ENCODE measurements at places on chromosomes 5 and 9.

DNA sequence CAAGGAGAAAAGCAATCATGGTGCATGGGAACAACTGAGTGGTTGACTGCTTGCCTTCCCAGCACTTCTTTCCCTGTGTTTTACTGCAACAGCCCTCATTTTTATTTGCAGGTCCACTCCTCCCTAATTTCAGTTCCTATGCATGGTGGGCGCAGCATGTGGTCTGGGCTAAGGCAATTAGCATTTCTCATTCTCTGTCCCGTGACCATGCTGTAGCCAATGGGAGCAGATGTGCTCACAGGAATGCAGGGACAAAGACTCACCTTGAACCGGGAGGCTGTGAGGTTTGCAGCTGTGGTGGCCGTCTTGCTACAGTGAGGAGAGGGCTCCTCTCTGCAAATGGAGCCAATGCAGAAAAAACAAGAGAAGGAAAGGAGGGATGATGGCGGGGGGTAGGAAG, 315.5 kb downstream of the SLIT3 start:
- DNase-seq: no peak

GRCh38 chr5:119453040-119453373, 710 bp downstream of the HSD17B4 start:
- DNase-seq: no peak

GRCh38 chr5:92163906-92164305, 780.8 kb upstream of the ARRDC3 start:
- DNase-seq: no peak

DNA sequence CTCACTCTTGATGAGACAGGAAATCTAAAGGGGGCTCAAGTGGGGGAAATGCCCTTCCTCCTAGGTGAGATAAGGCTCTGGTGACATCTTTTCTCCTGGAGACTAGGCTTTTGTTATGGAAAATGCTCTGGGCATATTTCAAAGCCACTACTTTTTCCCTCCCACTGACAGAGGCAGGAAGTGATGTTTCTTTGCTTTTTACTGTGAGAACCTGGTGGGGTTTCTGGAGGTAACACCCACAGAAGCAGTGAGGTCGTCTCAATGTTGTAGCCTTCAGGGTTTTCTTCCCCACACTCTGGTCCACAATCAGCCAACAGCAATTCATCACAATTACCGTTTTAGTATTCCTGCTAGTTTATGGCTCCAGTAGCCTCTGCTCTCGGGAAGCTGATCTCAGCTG, 41.4 kb upstream of the FAM240B start:
- no peak for DNase-seq

GRCh38 chr5:32095261-32095671, 78.9 kb downstream of the GOLPH3 start:
- DNase-seq: no peak

- DNase-seq: no peak
Measured at GRCh38 chr5:144028058-144028457, 142.4 kb downstream of the YIPF5 start.

GRCh38 chr9:20873240-20873865, 158.1 kb downstream of the HACD4 start:
- no peak for DNase-seq

DNA sequence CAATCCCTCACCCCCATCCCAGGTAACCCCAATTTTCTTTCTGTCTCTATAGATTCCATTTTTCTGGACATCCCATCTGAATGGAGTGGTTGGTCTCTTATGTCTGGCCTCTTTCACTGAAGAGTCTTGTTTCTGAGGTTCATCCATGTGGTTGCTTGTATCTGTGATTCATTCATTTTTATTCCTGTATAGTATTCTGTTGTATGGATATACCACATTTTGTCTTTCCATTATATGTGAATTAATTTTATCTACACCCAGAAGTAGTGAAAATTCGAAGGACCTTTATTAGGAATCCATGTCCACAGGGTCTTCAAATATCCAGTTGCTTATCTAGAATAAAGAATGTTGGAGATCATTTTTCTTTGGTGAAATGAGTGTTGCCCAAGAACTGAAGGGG, 207.6 kb upstream of the MSX2 start:
- DNase-seq: no peak

DNA sequence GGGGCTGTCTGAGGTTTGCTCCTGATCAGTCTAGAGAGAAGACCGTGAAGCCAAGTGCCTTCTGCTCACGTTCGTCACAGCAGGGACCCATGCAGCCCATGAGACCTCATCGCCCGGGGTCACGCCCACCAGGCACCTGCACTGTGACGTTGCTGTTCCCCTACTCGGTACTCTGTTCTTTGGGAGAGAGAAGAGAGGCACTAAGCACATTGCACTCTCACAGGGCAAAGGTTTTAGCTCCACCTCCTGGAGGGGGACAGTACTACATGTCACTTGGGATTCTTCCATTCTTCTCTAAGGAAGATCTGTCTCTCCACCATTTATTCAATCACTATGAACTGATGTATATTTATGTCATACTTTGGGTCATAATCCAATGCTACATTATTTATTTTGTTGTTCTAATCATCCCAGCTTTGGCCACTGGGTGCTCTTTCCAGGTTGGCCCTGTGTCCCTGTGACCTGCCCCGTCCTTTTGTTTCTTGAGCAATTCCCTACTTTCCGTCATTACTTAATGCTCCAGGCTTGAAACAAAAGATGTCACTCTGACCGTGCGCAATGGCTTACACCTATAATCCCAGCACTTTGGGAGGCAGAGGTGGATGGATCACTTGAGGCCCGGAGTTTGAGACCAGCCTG, 31.4 kb upstream of the BRD3 start:
- peak; percentile 1 for DNase-seq

DNA sequence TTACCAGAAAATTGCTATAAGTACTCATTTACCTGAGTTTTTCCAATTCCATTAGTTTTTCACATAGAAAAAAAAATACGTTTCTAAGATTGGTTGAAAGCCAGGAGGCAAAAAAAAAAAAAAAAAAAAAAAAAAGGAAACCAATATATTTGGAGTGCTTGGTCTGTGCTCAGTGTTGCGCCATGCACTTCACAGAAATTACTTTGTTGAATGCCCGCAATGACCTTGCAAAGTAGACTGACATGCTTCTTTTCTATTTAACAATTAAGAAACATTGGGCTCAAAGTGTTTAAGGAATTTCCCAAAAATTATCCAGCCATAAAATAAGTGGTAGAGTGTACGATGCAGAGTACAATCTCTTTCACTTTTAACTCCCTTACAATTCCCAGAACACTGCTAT, 65.2 kb upstream of the PAPPA start:
- no peak for DNase-seq

GRCh38 chr5:78376315-78376714, 15.9 kb downstream of the SCAMP1 start:
- no peak for DNase-seq

GRCh38 chr5:155049569-155050383, 36.2 kb downstream of the KIF4B start:
- DNase-seq: no peak

DNA sequence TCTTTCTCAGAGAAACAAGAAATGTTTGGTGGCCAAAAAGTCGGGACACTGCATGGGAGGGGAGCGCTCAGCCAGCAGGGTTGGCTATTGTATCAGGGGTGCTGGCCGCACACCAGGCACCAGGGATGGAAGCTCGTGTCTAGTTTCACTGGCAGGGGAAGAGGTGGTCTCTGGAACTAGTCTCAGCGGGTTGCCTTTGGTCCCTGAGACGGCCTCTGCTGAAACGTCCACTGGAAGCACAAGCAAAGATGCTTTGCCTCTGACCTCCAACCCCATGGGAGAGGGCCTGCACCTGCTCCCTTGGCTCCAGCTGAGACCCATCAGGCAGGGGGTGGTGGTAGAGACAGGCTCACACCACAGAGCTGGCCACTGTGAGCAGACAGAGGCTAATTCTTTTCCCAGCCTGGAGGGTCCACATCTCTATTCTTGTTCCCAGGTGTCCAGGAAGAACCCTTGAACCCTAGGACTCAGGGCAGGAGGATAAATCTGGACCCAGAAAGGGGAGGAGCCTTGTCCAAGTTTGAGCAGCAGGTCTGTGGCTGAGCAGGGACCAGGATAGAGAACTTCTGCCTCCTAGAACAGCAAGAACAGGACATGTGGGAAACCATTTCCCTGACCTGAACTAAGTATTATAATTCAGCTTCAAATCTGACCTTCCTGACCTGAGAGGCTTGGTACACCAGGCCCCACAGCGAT, 102.6 kb downstream of the RGS3 start:
- DNase-seq: no peak

DNA sequence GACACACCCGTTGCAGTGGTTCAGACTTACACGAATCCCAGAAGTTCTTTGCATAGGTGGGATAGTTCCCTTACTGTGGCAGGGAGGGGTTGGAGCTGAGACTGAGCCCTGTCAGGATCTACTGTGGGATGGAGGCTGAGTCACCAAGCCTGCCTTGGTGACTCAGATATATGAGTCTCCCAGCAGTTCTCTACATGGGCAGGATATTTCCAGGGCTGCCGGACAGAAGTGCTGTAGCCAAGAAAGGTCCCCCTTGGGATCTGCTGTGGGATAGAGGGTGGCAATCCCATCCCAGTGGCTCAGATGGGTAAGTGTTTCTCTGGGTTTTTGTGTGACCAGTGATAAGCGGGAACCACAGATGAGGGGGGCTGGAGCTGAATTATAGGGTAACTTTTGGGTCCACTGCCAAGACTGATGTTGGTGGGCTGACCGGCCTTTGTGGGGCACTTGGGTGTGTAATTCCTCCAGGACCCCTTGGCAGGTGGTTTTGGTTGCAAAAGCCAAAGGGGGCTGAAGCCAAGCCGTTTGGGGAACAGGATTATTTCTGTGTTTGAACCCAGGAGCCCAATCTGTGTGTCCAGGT, 18.7 kb downstream of the XRCC4 start:
- peak; percentile 57 for DNase-seq

Data from HS-27A (cell line).